H4 (cell line): ENCODE measurements at places on chromosomes 6 and 20. TPM values are rescaled to one million over a fixed set of nuclear protein-coding genes. Genes with fewer than 3 reads are reported as not detected.

DNA sequence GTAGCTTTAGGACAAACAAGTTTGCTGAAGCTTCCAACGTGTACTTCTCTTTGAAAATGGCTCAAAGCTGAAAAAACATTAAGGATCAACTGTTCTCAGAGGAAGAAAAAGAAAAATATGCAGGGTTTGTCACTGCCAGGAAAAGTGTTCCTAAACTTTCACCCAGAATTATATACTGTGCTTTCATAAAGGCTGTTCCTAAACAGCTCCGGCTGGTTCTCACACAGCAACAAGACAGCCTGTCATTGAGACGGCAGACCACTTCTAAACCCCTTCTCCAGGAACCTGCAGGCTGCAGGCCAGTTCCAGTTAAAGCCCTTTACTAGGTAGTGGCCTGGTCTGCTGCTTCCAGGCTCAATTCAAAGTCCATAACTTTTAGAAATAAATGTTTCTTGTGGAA lies 97.4 kb upstream of the SOX4 start:
- DNase-seq: no peak

FAM209B gene
- not detected in 2 replicates for total RNA-seq

GRM1 gene
- 0.02 and 0.53 TPM in 2 replicates for total RNA-seq

- DNase-seq: no peak
Measured at GRCh38 chr6:6508643-6509042, 79.9 kb upstream of the LY86 start.

DNA sequence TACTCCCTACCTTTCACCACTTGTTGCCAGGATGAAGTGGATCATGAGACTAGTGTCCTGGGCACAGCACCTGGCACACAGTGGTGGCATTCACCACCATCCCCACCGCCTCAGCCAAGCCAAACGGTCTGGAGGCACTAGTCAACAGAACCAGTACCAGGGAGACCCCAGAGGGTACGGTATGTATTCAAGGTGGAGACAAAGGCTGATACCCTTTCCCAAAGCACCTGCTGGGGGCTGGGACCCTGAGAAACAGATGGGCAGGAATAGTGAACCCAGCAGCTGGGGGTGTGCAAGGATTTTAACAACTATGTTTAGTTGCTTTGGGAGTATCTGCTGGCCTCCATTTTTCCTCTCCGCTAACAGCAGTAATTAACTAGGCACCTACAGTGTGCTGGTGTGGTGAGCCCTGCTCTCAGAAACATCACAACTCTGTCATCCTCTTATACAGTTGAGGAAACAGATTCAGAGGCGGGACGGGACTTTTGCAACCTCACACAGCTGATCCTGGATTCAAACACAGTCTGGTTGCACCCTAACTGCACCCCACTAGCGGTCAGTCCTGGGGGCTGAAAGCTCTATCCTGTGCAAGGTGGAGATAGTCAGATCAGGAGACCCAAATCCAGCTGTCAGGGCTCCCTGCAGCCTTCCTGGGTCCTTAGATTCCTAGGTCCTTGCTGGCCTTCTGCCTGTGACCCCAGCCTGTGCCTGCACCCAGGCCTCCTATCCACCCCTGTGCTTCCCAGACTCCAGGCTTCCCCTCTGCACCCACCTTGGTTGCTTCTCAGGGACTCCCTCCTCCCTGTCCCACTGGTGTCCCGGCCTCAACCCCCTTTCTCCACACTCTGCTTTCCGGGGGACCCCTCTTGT lies 1.2 kb downstream of the SNTA1 start:
- DNase-seq: no peak

DNA sequence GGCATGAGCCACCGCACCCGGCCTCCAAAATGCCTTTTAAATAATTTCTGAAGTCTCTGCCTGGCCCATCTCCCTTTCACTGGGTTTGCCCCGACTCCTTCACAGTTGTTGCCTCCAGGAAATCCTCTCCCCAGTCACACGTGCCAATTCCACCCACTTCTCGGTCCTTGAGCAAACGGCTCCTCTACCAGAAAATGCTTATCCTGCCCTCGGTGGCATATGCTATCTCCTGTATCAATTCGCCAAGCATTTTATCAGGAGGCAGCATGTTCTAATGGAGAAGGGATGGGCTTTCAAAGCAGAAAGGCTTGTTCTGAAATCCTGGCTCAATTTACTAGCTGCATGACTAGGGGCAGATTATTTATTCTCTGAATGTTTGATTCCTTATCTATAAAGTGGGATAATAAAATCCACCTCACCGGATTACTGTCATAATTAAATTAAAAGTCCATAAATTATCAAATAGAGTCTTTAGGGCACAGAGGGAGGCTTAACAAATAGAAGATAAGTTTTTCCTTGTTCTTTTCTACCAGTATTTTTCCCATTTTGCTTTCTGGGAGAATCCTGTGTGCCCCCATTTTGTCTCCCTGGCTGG lies 66.3 kb downstream of the PPP1R3G start:
- DNase-seq: no peak

- DNase-seq: no peak
Measured at GRCh38 chr20:57059055-57059596, 207.3 kb downstream of the BMP7 start.

DNA sequence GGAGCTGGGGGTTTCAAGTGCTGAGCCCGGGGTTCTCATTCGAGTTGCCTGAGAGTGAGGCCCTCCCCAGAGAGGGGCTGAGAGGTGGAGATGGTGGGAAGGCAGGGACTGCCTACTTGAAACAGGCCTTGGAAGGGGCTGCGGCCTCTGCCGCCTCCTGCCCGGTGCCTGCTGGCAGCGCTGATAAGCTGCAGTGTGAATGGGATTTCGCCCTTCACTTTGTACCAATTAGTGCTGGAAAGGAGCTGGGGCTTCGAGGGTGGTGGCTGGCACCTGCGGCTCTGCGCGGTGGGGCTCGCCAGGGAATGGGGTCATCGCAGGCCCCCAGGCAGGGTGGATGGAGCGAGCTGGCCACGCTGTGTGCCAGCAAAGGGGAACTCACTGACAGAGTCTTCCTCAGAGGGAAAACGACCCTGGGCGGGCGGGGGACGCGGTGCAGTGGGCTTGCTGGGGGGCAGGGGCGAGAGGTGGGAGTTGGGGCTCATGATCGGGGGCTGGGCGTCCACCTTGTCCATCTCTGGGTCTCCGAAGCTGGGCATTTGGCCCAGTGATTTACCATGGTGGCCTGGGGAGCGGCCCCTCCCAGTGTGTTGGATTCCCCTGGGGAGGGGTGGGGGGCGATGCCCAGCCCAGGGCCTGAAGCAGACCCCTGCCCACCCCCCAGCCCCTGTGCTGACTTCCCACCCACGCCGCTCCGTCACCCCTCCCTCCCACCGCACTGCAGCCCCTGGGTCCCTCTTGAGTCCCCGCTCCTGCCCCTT lies 22.9 kb downstream of the COL20A1 start:
- DNase-seq: no peak

GRCh38 chr20:53570446-53571276 lies 23.0 kb downstream of the ZNF217 start:
- DNase-seq: no peak

DNA sequence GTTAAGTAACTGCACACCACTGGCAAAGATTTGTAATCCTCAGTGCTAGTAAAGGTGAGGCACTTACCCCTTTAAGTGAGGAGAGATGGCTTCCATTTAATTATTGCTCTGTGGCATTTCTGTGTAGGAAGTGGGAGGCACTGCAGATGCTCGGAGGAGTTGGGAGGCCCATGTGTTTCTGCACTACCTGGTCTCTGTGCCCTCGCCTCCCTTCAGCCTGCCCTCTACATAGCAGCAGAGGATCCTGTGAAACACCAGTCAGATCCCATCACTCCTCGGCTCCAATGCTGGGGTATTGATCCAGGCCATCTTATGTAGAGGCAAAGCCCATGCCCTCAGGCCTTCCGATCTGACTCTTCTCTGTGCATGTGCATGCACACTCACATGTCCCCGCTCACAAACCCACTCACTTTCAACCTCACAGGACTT lies 67.0 kb downstream of the SLX4IP start:
- DNase-seq: no peak

- DNase-seq: no peak
Measured at GRCh38 chr20:61373956-61374545, 122.0 kb downstream of the CDH4 start.

CST4 gene
- total RNA-seq: not detected in 2 replicates

DNA sequence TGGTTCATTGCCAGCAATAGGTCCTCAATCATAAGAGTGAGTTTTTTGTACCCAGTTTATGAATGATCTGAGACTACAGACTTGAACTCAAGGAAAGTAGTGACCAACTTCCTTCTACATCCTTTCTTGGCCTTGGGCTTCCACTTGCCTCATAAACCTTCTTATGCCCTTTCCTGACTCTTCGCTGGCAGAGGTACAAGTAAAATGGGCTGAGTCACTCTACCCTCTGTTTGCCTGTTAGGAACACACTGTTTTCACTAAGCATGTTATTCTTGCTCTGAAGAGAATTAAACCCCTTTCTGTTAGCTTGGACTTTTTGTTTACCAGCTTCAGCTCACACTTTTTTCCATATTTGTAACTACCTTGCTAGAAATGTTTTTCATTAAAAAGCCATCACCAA lies 74.4 kb downstream of the PKHD1 start:
- DNase-seq: peak; percentile 87

DNA sequence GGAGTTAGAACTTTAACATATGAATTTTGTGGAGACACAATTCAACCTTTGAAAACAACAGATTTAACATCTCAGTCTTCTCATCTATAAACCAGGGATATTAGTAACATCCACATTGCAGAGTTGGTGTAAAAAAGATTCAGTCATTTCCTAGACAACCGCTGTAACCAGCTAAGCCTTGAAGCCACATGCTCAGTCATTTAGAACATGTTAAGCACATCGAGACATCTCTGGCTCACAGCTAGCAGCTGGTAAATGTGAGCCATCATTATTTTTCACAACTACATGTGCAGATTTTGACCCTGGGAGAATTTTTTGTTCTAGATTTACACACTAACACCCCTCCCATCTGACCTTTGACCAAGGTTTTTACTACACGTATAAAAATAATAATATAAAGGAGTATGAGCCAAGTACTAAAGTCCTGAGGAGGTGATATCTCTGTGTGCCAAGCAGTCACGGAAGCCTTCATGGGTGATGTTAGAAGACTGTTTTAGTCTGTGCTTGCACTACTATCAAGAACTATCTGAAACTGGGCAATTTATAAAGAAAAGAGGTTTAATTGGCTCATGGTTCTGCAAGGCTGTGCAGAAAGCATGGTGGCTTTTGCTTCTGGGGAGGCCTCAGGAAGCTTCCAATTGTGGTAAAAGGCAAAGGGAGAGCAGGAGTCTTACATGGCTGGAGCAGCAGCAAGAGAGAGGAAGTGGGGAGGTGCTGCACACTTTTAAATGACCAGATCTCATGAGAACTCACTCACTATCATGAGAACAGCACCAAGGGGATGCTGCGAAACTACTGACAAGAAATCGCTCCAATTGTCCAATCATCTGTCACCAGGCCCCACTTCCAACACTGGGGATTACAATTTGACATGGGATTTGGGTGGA lies 48.7 kb upstream of the IL20RA start:
- no peak for DNase-seq

DNA sequence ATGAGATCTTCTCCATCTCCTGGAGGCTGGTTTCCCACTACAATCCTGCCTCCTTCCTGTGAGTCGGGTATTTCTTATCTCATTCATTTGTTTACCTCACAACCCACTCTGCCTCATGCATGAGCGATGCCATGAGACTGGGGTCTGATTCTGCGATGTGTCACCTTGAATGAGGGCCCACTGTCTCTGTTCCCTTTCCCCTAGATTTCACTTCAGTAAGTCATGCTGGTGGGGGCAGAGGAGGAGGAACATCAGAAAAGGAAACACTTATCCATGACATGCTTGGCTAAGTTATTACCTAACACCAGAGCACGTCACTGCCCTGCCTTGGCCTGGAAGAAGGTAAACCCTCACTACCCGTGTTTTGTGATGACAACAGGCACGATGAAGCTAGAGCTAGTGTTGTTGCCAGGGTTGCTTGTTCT lies 337.4 kb upstream of the PRDM1 start:
- peak; percentile 23 for DNase-seq

GRCh38 chr6:166563200-166563599 lies 23.3 kb downstream of the RAMACL start:
- no peak for DNase-seq

CAPN11 gene
- not detected in 2 replicates for total RNA-seq

DNA sequence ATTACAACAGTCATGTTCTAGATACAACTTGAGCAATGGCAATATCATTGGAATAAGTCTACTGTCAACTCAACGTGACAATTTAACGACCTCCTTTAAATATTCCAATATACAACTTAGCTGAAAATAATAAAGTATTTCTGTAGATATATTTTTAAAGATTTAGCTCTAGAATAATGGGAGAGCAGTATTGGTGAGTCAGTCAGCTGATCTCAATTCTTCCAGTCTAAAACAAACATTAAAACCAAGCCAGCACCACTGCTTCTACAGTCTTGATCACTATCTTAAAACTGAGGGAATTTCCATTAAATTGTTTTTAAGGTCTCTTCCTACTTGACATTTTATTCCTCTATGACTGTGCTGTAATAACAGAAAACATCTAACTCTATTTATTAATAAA lies 38.2 kb downstream of the NOL7 start:
- DNase-seq: no peak

FAXC gene
- 6.0 and 13.0 TPM in 2 replicates for total RNA-seq

- peak; percentile 24 for DNase-seq
Measured at GRCh38 chr6:145688493-145688905, 46.8 kb downstream of the EPM2A start.
